ENCODE measurements at places on chromosomes 12 and 14.
A peak's percentile ranks its signal among the peaks of the same experiment; 100 is the strongest.

GRCh38 chr12:124389138-124389724, 94.3 kb downstream of the RFLNA start:
- peak overlapping the region; percentile 55 for H3K27ac ChIP-seq
- H3K36me3 ChIP-seq = no peaks in the 10 kb centered on the region
- peak overlapping the region; percentile 41 for H3K4me3 ChIP-seq
- no peaks in the 10 kb centered on the region for H3K27me3 ChIP-seq
- DNase-seq = peak; percentile 52

DNA sequence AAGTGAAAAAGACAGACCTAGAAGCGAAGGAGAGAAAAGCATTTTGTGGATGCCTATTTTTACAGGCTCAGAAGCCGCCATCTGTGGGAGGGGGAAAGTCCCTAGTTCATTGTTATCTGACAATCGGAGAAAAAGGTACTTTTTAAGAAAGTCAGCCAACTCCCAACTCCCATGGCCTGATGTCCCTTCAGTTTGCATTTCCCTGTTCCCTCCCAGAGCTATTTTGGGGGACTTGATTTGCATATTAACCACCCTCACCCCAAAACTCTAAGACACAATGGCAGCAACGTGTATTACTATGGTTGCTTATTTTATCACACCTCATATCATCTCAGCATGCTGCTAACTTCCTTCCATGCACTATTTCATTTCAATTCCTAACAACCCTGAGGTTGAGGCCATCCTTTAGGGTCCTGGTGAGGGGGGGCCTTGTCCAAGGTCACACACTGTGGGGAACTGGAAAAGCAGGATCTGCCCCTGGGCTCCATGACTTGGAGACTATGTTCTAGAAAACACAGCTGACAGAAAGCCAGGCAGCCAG, 18.7 kb downstream of the HVCN1 start:
- peaks cover 50% of the 10 kb centered on the region for H3K4me1 ChIP-seq
- H3K36me3 ChIP-seq = no peaks in the 10 kb centered on the region
- peak; percentile 82 for DNase-seq
- H3K4me3 ChIP-seq = no peak overlapping the region
- peak overlapping the region; percentile 91 for H3K27ac ChIP-seq
- no peaks in the 10 kb centered on the region for H3K27me3 ChIP-seq

DNA sequence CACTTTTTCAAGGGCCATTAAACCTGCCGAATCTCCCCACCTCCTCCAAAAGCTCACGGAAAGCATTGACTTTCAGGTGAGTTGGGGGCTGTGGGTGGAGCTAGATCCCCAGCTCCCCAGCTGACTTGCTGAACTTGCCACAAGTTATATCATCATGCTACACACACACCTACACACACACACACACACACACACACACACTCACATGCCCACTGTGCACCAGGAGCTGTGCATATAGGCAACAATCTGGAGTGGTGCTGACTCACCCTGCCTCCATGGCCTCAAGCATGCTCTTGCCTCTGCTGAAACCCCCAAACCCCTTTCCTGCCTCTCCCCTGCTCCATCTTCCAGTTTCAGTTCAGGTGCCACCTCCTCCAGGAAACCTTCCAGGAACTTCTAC, 26.1 kb downstream of the SERPINA3 start:
- H3K27me3 ChIP-seq = no peaks in the 10 kb centered on the region
- H3K4me1 ChIP-seq = no peaks in the 10 kb centered on the region
- H3K4me3 ChIP-seq = no peak overlapping the region
- no peaks in the 10 kb centered on the region for H3K36me3 ChIP-seq
- no peak overlapping the region for H3K27ac ChIP-seq
- DNase-seq = no peak

- no peak for DNase-seq
- no peak overlapping the region for H3K27ac ChIP-seq
- H3K4me1 ChIP-seq = peaks cover 18% of the 10 kb centered on the region
- no peaks in the 10 kb centered on the region for H3K36me3 ChIP-seq
These were observed 9.3 kb upstream of the DENND5B start for GRCh38 chr12:31600252-31600651.

- no peaks in the 10 kb centered on the region for H3K36me3 ChIP-seq
- no peaks in the 10 kb centered on the region for H3K27me3 ChIP-seq
- H3K27ac ChIP-seq = no peak overlapping the region
These were observed 505 bp downstream of the BCL2L2 start for GRCh38 chr14:23307146-23307530.

DNA sequence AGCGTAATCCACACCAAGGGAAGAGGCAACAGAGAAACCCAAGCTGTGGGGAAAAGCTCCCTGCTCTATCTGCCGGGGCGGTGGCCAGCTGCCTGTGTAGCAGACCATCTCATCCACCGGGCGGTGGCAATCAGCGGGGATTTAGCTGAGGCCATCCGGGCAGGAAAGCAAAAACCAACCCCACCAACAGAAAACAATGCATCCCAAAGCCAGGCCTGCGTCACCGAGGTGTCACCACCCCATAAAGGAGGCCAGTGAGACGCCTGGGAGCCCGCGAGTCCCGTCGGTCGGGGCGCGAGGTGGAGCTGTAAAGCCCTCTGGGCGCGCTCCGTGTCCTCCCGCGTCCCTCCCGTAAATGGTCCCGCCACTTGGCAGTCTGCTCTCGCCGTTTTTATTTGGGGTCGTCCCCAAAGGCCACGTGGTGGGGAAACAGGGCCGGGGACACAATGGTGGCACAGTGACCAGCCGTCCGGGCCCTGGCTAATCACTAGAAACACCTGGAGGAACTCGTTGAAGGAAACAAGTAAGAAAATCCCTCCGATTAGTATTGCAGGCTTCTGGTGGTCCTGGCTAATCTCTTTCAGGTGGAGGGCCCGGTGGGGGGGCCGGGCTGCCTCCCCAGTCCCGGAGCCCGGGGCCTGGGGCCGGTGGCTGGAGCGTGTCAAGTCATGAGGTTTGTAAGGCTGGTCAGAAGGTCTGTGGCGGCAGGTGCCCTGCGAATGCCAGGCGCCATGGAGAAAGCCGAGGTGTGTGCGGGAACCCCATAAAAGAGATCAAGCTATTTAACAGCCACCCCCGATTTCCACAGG, 94.7 kb upstream of the GSC start:
- H3K4me1 ChIP-seq = no peaks in the 10 kb centered on the region
- no peak for DNase-seq
- no peaks in the 10 kb centered on the region for H3K27me3 ChIP-seq
- no peaks in the 10 kb centered on the region for H3K36me3 ChIP-seq

GRCh38 chr14:99100497-99101270, 171.3 kb downstream of the BCL11B start:
- H3K36me3 ChIP-seq = no peaks in the 10 kb centered on the region
- no peaks in the 10 kb centered on the region for H3K27me3 ChIP-seq
- H3K4me1 ChIP-seq = no peaks in the 10 kb centered on the region
- H3K4me3 ChIP-seq = no peak overlapping the region

GRCh38 chr12:69684466-69684865, 14.6 kb downstream of the BEST3 start:
- H3K27me3 ChIP-seq = no peaks in the 10 kb centered on the region
- H3K36me3 ChIP-seq = no peaks in the 10 kb centered on the region
- DNase-seq = no peak
- H3K27ac ChIP-seq = no peak overlapping the region

- H3K4me1 ChIP-seq = peaks cover 12% of the 10 kb centered on the region
- H3K27me3 ChIP-seq = no peaks in the 10 kb centered on the region
- H3K36me3 ChIP-seq = no peaks in the 10 kb centered on the region
- no peak overlapping the region for H3K27ac ChIP-seq
- no peak overlapping the region for H3K4me3 ChIP-seq
These were observed 3.8 kb upstream of the SMARCC2 start for GRCh38 chr12:56193025-56193578.

GRCh38 chr12:121894633-121895032, 6.0 kb downstream of the PSMD9 start:
- H3K27ac ChIP-seq = peak overlapping the region; percentile 35
- H3K4me1 ChIP-seq = peaks cover 12% of the 10 kb centered on the region
- no peak overlapping the region for H3K4me3 ChIP-seq
- no peak for DNase-seq

GRCh38 chr12:127078577-127079350, 1188.2 kb upstream of the TMEM132C start:
- DNase-seq = no peak
- H3K4me3 ChIP-seq = no peak overlapping the region
- no peaks in the 10 kb centered on the region for H3K27me3 ChIP-seq

DNA sequence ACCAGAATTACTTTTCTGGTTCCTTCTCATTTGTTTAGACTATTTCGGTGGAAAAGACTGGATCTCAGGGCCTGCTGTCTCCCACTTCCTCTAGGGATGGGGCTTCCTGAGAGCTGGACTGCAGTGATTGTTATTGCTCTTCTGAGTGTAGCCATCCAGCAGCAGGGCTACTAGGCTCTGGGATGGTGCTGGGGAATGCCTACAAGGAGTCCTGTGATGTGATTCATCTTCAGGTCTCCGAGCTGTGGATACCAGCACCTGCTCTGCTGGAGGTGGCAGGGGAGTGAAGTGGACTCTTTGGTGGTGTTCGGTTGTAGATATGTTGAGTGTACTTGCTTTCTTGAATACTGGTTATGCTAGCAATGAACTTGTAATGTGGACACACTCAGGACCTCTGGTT, 42.7 kb downstream of the AEBP2 start:
- no peaks in the 10 kb centered on the region for H3K4me1 ChIP-seq
- no peak overlapping the region for H3K4me3 ChIP-seq
- H3K36me3 ChIP-seq = no peaks in the 10 kb centered on the region
- no peak overlapping the region for H3K27ac ChIP-seq

- H3K4me1 ChIP-seq = 0 out of 2 replicates have a peak, but pooled peaks cover 4% of the 10 kb centered on the region
- no peak overlapping the region for H3K4me3 ChIP-seq
- no peaks in the 10 kb centered on the region for H3K27me3 ChIP-seq
- no peaks in the 10 kb centered on the region for H3K36me3 ChIP-seq
- DNase-seq = peak; percentile 9
These were observed 45.7 kb downstream of the TEAD4 start for GRCh38 chr12:3004655-3005565.

GRCh38 chr14:52286661-52287649, 19.5 kb downstream of the PTGDR start:
- H3K36me3 ChIP-seq = no peaks in the 10 kb centered on the region
- no peak overlapping the region for H3K27ac ChIP-seq
- no peaks in the 10 kb centered on the region for H3K4me1 ChIP-seq
- no peaks in the 10 kb centered on the region for H3K27me3 ChIP-seq

DNA sequence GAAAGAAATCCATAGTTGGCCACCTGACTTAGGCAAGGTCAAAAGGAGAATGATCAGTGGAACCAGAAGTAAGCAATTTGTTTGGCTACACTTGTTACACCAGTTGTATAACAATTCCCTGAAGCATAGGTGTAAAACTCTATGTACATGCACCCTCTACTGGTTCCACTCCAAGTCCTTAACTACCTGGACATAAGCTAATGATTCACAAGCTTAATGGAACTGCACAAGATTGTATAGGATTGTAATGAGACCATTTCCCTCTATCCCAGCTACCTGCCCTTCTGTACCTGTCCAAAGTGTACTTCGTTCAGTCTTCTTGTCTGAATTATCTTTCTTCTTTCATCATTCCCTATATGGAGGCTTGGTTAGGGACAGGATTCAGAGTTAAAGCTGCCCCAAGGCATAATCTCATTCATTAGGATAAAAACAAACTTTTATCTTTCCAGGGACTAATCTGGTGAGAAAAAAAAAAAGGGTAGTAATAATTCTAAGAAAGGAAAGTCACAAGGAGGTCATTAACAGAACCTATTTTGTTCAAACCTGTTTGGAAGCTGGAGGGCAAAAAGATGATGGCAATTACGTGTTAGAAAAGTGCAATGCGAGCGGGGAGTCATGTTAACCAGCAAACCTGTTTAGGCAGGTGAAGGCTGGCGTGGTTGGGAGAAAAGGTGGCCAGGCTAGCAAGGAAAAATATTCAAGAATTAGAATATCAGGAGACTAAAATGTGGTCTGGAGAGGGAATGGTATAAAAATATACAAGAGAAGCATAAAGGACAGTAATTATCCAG, 2.8 kb upstream of the TMEM52B start:
- H3K27me3 ChIP-seq = no peaks in the 10 kb centered on the region
- H3K4me1 ChIP-seq = no peaks in the 10 kb centered on the region
- no peak overlapping the region for H3K4me3 ChIP-seq
- H3K36me3 ChIP-seq = no peaks in the 10 kb centered on the region

DNA sequence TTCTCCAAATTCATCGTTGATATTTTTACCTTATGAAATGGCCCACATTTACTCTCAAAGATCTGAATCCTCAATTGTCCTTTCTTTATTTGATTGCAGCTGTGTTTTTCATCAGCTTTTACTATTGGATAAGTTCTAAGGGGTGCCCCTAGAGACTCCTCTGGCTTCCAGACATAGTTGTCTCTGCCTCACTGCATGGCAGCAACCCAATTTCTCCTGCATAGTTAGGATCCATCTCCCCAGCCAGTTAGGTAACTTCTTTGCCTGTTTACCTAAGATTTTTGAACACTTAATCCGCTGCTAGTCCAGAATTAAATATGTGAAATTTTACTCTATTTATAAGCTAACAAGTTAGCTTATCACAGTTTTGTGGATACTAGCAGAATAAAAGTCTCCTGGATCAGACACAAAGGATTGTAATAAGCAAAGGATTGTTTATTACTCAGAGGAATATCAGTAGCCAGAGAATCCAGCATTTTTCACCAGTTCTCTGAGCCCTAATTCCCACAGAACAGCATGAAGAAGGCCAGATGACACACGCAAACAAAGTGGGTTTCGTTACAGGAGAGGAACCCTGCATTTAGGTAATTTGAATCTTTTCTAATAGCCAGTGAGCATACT, 101.1 kb downstream of the BBS10 start:
- H3K4me1 ChIP-seq = no peaks in the 10 kb centered on the region
- no peak overlapping the region for H3K27ac ChIP-seq
- H3K4me3 ChIP-seq = no peak overlapping the region
- DNase-seq = no peak
- no peaks in the 10 kb centered on the region for H3K36me3 ChIP-seq

DNA sequence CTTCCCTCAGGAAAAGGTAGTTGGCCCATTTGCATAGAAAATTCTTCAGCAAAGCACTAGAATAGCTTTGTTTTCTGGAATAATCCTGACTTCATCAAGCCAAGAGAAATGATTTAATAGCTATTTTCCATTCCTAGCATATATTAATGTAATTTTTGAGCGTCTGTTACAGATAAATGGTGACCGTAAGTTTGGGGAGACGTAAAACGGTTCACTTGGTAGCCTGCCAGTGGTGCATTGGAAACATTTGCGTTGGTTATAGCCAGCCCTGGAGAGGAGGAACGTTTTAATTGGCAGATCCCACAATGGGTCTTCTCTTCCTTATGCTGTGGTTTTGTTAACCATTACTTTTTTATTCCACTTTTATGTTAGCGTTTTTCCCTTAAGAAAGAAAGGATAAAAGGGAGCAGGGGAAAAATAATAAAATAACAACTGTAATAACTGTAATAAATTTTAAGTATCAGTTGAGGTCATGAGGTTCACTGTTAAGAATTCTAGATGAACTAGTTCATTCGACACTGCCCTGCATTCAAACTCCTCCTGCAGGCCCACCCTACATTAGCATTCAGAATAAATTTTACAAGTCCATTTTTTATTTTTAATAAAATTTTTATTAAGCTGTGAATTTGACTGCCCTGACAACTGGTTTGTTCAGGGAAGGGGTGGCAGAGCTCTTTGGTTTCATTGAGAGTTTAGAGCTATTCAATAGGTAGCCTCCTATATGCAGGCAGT, 300.7 kb downstream of the ERC1 start:
- H3K4me3 ChIP-seq = no peak overlapping the region
- no peak for DNase-seq
- no peaks in the 10 kb centered on the region for H3K4me1 ChIP-seq
- H3K36me3 ChIP-seq = no peaks in the 10 kb centered on the region

- peaks cover 4% of the 10 kb centered on the region for H3K4me1 ChIP-seq
- no peak for DNase-seq
- H3K27ac ChIP-seq = no peak overlapping the region
- H3K27me3 ChIP-seq = no peaks in the 10 kb centered on the region
- no peaks in the 10 kb centered on the region for H3K36me3 ChIP-seq
These were observed 3.1 kb downstream of the GALC start for GRCh38 chr14:87989956-87990299.

- H3K4me3 ChIP-seq = no peak overlapping the region
- H3K27me3 ChIP-seq = no peaks in the 10 kb centered on the region
- no peak for DNase-seq
- H3K4me1 ChIP-seq = no peaks in the 10 kb centered on the region
These were observed 8.3 kb upstream of the PPFIBP1 start for GRCh38 chr12:27515671-27516070.
